ENCODE measurements at places on chromosomes 12 and 14.

DNA sequence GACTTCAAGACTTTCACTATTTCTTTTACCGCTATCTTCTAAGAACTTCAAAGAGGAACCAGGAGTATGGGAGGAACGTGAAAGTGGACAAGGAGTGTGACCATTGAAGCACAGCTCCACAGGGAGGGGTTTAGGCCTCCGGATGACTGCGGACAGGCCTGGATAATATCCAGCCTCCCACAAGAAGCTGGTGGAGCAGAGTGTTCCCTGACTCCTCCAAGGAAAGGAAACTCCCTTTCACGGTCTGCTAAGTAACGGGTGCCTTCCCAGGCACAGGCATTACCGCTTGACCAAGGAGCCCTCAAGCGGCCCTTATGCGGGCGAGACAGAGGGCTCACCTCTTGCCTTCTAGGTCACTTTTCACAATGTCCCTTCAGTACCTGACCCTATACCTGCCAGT, 267.0 kb downstream of the RPL10L start:
- DNase-seq: no peak

- no peak for DNase-seq
Observed at GRCh38 chr14:105069871-105070759, 4.9 kb upstream of the GPR132 start.

GRCh38 chr14:101132588-101132987, 229.1 kb upstream of the RTL1 start:
- no peak for DNase-seq

DNA sequence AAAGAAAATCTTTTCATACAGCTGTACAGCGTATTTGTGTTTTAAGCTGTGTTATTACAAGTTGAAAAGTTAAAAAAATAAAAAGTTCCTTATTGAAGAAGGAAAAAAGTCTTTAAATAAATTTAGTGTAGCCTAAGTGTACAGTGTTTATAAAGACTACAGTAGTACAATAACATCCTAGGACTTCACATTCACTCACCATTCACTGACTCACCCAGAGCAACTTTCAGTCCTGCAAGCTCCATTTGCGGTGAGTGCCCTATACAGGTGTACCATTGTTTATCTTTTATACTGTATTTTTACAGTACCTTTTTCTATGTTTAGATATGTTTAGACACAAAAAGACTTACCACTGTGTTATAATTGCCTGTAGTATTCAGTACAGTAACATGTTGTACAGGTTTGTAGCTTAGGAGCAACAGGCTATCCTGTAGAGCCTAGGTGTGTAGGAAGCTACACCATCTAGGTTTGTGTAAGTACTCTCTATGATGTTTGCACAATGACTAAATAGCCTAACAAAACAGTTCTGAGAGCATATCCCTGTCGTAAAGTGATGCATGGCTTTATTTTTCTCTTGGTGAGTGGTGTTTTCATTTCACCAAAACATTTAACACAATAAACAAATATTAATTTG, 275.2 kb downstream of the DACT1 start:
- no peak for DNase-seq

- no peak for DNase-seq
Observed at GRCh38 chr12:98955284-98955683, 310.2 kb downstream of the APAF1 start.

GRCh38 chr12:51484119-51484518, 59.5 kb downstream of the SLC4A8 start:
- DNase-seq: no peak

- DNase-seq: no peak
Observed at GRCh38 chr12:65925626-65926025, 101.3 kb downstream of the HMGA2 start.

DNA sequence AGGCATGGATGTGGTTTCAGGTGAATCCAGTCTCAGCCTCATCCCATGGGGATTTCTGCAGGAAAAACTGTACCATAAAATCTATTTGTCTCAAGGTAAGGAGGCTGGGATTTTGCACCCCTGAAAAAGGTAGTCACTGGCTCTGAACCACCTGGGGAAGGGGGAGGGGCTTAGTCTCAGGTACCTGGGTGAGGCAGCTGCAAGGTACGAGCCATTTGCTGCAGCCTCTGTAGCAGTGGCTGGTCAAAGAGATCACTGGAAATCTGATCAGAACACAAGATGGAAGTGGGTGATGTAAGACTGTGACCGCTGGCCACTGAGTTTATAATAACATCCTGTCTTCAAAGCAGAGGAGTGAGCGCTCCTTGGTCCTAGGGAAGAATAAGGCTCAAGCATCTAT, 209.9 kb upstream of the NOS1 start:
- no peak for DNase-seq

- peak; percentile 72 for DNase-seq
Observed at GRCh38 chr14:68961781-68962584, 17.1 kb downstream of the ACTN1 start.

DNA sequence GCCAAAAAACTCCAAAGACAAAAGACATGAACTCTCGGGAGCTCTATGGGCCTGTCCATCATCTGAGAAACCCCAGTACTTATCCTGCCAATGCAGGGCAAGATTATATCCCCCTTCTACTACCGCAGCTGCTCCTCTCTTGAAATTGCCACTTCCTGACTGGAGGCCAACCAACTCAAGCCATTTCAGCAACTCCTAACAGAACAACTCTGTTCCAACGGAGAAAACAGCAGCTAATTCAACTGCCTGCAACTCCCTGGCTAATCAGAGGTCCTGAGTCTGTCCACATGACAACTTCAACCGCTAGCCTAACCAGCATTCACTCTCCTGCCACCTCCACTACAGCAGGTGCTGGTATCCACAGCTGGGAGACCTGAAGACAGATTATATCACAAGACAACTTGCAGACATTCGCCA, 24.1 kb downstream of the CEP83 start:
- no peak for DNase-seq

DNA sequence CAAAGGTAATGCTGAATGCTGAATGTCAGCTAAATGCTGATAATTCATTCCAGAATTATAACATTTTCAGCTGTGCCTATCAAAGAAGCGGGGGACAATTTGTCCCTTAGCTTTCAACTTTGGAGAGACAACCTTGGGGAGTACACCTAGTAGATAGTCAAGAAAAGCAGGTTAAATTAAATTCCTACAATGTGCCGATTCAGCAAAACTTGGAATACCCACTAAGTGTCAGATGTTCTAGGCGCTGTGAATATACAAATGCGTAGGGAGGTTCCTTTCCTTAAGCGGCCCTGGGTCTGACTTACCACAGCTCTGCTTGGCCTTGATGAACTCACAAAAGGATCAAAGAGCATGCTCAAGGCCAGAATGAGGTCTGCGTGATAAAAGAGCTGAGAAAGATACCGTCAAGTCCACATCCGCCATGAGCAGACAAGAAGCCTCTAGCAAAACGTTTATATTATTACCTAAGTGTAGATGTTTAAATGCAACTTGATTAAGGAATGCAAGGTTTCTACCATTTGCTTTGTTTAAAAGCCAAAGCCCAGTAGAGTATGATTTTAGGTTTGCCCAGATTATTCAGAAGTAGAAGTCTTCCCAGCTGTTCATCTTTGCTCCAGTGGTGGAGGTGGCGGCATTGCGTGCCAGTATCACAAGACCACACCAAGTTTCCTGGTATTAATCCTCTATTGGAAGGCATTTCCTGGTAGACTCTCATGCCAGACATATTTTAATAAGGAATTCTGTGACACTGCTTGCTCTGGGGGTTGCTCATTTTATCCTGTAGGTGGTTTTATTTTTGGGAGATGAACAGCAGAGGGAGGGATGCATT, 368.6 kb downstream of the DPF3 start:
- DNase-seq: no peak

DNA sequence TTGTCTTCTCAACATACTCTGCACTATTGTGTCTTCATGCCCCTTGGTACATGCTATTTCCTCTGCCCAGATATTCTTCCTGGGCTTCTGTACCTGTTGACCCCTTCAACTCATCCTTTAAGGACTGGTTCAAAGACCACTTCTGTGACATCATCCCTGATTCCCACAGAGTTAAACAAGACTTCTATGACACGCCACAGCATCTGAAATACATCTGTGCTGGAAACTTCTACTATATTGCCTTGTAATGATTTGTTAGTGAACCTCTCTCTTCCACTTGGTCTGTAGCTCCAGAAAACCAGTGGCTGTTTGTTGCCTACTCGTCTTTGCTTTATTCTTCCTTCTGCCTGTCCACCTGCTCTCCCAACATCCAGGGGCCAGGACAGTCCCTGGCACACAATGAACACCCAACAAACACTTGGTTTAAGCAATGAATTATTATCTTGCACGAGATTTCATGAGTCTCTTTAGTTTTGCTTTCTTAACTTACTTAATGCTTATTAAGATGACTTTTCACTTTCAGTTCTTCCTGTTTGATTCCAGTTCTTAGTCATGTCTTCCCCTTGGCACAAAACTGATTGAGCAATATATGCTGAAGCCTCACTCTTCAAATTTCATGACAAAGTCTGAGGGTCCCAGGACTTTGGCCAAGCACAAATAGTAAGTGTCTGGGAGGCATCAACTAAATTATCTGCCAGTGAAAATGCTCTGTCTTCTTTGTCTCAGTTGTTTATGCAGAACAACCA, 485.9 kb downstream of the APAF1 start:
- no peak for DNase-seq

- no peak for DNase-seq
Observed at GRCh38 chr14:37143475-37143874, 28.9 kb downstream of the SLC25A21 start.

GRCh38 chr12:124412646-124413015, 117.7 kb downstream of the RFLNA start:
- no peak for DNase-seq

GRCh38 chr14:61147831-61148549, 133.1 kb downstream of the TMEM30B start:
- no peak for DNase-seq

DNA sequence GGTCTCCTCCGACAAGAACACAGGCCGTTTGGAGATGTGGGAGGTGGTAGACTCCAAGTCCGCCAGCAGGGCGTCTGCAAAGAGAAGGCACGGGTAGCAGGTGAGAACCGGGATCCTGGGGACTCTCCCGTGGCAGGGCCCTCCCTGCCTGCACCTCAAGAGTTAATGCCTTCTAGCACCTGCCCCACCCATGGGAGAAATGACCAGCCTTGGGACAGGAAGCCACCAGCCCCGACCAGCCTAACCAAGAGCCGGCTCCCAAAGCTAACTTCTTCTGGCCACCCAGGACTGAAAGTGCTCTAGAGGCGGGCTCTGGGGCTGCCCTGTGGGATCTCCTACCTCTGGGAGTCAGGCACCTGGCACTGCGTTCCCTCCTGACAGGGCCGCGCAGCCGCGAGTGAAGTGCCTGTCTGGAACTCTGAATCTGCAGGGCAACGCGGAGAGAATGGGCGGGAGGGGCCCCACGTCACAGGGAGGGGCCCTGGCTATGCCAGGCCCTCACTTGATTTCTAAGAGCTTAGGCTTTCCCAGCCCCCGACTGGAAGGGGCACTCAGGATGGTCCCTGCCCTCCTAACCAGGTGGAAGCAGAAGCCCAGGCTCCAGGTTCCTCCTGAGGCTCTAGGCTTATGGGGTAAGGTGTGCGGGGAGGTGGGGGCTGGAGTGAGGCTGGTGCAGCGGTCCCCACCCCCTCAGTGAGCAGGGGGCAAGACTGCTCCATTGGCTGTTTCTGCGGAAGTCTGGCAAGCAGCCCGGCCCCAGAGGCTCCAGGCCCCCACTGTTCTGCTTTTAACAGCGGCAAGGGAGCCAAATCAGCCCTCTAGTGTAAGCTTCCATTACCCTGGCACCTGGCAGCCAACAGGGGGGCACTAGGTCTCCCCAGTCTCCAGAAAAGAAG, 23.6 kb upstream of the RPLP0 start:
- no peak for DNase-seq

DNA sequence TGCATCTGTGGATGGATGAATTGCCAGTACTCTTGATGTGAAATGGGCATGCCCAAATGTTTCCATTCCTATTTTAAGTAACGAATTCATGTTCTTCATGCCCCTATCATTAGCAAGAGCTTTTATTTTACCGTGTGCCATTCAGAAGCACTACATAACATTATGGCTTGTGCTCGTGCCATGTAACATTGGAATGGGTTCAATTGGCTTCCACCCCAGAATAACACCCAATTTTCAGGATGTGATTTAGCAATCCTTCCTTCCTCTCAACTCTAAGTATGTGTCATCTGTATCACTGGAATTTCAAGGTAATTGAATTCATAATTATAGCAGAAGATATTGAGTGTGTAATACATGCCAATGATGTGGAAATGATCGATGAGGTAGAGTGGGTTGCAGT, 145.8 kb upstream of the TMPO start:
- DNase-seq: no peak

DNA sequence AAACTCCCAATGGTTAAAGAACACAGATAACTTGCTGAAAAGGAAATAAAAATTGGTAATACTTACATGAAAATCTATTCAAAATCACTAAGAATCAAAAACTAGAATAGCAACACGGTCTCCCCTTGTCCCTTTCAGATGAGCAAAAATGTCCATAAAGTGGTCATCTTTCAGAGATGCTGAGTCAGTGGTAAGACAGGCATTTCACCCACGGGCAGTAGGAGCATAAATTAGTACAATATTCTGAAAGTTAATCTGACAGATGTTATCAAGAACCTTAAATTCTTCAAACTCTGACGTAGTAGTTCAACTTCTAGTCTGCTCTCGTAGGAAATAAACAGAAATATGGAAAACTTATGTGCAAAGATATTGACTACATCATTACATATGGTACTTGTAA, 33.1 kb upstream of the GNPNAT1 start:
- DNase-seq: no peak

DNA sequence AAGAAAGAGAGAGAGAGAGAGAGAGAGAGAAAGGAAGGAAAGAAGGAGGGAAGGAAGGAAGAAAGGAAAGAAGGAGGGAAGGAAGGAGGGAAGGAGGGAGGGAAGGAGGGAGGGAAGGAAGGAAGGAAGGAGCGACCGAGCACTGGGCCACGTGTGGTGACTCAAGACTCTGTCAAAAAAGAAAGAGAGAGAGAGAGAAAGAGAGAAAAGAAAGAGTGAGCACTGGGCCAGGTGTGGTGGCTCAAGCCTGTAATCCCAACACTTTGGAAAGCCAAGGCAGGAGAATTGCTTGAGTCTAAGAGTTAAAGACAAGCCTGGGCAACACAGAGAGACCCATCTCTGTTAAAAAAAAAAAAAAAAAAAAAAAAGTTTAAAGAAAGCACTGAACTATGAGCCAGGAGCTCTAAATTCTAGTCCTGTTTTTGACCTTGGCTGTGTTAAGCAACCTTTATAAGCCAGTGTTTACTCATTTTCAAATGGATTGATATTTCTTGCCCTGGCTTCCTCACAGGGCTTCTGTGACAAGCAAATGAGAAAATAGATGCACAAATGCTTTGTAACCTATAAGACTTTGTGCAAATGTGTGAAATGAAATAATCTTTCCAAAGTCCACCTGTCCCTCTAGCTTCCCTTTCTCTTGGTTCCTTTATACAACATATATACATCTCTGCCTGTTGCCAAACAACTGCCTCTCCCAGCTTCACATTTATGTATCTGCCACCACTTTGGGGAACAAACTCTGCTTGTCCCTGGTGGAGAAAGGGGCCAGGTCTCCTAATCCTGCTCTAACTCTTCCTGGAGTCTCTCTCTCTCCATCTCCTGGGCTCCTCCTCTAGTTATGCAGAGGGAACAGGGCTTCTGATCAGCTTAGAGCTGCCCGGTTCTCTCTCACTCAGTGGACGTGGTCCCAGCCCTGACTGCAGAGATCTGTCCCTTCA, 16.1 kb upstream of the PLEKHG6 start:
- no peak for DNase-seq

- DNase-seq: no peak
Observed at GRCh38 chr12:6982532-6982931, 11.8 kb downstream of the EMG1 start.

All from uterus (tissue), 4 donors.